ENCODE measurements at places on chromosomes 12 and 14.

DNA sequence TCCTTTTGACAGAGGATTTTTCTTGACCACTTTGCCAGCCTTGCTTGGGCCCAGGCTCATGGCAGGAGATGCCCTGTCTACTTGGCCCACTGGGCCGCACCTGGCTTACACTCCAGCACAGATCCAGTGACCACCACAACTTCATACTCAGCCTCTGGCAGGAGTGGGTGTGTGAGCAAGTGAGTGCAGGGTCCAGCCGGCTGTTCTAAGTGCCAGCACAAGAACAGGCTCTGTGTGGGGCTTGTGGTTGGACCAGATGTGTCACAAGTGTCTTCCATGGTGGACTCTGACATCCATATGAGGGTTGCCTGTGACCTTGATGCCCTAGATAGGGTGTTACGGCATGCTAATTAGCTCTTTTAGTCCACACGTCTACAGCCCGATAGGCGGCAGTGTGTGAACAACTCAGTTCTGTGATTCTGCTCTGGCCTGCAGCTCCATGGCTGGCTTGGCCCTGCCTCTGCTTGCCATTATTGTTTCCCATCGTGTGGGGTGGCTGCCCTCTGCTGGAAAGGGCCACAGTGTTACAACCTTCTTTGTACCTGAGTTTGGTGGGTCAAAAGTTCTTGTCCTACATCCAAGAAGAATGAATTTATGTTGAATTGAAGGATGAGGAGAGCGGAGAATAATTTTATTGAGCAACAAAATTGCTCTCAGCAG lies 1089.1 kb downstream of the SLC6A15 start:
- no peak for DNase-seq

- no peak for DNase-seq
Measured at GRCh38 chr12:130026608-130027176, 122.9 kb upstream of the TMEM132D start.

DNA sequence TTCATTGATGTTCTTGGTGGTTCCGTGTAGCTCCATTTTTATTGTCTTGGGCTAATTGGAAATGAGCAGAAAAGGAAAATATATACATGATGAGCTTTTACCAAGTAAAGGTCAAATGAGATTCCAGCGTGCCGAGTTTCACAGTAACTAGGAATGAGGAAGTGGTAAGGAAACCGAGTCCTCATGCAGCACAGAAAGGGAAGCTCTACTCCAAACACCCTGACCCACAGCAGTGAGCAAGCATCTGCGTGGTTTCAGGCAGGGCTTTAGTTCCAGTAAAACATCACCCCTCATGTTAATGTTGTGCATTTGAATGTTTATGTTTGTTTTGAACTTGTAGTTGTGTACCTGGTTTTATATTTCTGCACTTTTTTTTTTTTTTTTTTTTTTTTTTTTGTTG lies 208.0 kb downstream of the SLC41A2 start:
- DNase-seq, result no peak

DNA sequence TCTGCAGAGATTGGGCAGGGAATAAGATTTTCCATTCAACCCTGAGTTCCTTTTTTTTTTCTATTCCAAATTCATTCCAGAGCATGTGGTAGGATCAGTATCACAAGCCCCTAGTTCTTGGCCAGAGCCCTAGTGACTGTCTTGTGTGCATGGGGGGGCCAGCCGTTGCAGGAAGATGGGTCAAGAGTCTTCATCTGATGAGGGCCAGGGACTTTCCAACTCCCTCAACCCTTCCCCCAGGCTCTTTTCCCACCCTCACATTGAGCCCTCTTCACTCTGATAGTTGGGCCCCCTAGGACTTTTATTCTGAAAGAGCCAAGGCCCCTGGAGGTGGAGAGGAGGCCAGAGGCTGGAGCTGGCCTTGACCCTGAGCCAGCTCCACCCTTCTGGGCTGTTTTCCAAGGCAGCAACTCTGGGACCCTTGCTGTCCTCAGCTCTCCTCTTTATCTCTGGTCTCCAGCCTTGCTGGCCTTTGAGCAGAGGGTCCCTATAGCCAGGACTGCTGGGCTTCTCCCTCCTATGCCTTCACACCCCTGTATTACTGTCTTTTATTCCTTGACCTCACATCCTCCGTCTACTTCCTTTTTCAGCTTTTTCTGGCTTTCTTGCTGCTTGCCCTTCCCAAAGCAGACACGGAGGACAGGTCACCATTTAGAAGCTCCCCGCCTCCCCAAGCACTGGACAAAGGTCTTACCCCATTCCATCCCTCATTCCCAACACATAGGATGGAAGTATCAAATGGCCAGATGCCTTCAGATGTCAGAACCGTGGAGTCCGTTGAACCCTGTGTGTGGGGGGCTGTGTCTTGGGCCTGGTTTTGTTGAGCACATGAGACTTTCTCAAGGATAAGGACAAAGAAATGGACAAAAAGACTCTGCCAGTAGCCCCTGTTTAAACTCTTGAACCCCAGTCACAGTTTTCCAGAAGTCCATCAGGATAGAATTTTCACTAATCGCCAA lies 5.6 kb downstream of the RBP5 start:
- no peak for DNase-seq

DNA sequence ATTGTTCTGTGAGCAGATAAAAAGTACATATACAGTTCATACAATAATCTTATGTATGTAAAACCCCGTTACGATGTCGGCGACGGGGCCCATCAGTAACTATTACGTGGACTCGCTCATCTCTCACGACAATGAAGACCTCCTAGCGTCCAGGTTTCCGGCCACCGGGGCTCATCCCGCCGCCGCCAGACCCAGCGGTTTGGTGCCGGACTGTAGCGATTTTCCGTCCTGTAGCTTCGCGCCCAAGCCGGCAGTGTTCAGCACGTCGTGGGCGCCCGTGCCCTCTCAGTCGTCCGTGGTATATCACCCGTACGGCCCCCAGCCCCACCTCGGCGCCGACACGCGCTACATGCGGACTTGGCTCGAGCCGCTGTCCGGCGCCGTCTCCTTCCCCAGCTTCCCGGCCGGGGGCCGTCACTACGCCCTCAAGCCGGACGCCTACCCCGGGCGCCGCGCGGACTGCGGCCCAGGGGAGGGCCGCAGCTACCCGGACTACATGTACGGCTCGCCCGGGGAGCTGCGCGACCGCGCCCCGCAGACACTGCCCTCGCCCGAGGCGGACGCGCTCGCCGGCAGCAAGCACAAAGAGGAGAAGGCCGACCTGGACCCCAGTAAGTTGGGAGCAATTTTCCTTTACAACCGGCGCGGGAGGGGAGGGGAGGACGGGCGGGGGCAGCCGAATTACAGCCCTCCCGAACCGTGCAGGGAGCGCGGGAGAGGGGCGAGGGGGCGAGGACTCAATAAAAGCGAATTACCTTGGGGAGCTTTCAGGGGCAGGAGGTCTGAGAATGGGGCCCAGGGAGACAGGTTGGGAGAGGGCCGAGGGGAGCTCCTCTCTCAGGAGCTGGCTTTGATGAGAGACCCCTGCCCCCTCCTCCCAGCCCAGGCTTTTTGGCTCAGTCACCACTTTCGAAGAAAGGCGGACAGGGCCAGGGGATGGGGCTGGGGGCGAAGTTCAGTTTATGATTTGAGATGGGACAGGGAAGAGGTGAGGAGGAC lies at the start of gene HOXC9:
Gene HOXC9, plus strand, starts transcription at position 46 of the 999 bp plus-strand sequence. Its CDS starts 28 bp downstream, at position 74.
- no peak for DNase-seq
